ENCODE measurements at places on chromosomes 3 and 15. TPM values are rescaled to one million over a fixed set of nuclear protein-coding genes. Genes with fewer than 3 reads are reported as not detected.
A peak's percentile ranks its signal among the peaks of the same experiment; 100 is the strongest.

DNA sequence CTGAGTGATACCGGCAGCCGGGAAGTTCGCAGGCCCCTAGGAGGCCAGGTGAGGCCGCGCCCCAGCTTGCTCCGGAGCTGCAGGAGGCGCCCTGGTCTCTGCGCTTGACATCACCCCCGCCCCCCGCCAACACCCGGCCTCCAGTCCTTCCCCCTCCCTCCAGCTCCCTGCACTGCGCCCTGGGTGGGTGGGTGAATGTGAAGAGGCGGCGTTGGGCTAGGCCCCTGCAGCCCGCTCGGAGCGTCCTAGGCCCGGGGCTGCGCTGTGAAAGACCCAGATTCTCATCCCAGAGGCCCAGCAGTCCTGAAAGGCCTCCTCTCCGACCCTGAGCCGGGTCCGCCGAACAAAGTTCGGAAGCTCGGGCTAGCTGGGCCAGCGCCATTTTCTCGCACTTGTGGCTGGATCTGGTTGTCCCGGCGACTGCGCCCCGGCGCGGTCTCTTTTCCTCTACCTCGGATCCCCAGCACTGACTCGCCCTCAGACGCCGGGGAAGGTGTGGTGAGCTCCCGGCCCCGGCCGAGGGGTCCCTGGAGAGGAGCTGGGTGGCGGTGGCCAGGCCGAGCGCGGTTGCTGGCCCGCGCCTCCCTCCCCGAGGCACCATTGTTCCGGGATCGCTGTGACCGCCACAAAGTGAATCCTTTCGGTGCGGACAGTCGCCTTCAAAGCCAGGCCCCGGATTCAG lies 12.9 kb downstream of the ZIC4 start:
- H3K4me3 ChIP-seq: no peak overlapping the region
- no peak overlapping the region for H3K27ac ChIP-seq
- no peaks in the 10 kb centered on the region for H3K36me3 ChIP-seq
- H3K27me3 ChIP-seq: peaks cover 4% of the 10 kb centered on the region
- no peaks in the 10 kb centered on the region for H3K4me1 ChIP-seq

- no peaks in the 10 kb centered on the region for H3K27me3 ChIP-seq
- no peaks in the 10 kb centered on the region for H3K4me1 ChIP-seq
- no peak for DNase-seq
- no peak overlapping the region for H3K4me3 ChIP-seq
- no peak overlapping the region for H3K27ac ChIP-seq
These were observed 42.8 kb downstream of the TFDP2 start for GRCh38 chr3:142106548-142106947.

The ENTPD3 gene
- 0.40 TPM for polyA plus RNA-seq

The TRMT10C gene
- polyA plus RNA-seq: 13.8 TPM

GRCh38 chr3:44555723-44556122 lies 730 bp downstream of the ZKSCAN7 start:
- H3K27me3 ChIP-seq: no peaks in the 10 kb centered on the region
- H3K4me1 ChIP-seq: peaks cover 7% of the 10 kb centered on the region
- peaks cover 29% of the 10 kb centered on the region for H3K36me3 ChIP-seq
- peak; percentile 38 for DNase-seq

- no peak overlapping the region for H3K4me3 ChIP-seq
- H3K36me3 ChIP-seq: no peaks in the 10 kb centered on the region
- DNase-seq: peak; percentile 93
- no peak overlapping the region for H3K27ac ChIP-seq
- peaks cover 9% of the 10 kb centered on the region for H3K27me3 ChIP-seq
These were observed 44.5 kb downstream of the NOX5 start for GRCh38 chr15:69058830-69059556.

The ERC2 gene
- polyA plus RNA-seq: not detected

- H3K27me3 ChIP-seq: no peaks in the 10 kb centered on the region
- H3K27ac ChIP-seq: no peak overlapping the region
- H3K36me3 ChIP-seq: no peaks in the 10 kb centered on the region
These were observed 58.2 kb upstream of the SNRPA1 start for GRCh38 chr15:101353240-101353639.

DNA sequence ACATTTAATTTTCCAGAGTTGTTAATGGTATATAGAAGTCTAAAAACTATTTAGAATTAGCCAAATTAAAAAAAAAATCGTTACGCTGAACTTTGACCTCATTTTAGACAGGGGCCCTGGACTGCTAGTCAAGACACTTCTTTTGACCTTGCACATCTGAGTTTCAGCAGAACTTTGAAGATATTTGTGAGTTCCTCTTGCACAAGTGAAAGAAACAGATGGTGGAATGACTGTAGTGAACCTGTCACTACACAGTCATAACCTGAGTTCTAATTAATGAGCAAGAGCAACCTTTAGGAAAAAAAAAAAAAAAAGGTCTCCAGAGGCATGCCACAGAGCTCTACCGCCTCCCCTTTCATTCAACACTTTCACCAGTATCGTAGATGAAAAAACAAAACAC lies 5.3 kb downstream of the MYO5C start:
- H3K27ac ChIP-seq: no peak overlapping the region
- H3K27me3 ChIP-seq: no peaks in the 10 kb centered on the region
- peaks cover 6% of the 10 kb centered on the region for H3K36me3 ChIP-seq
- no peak for DNase-seq
- peaks cover 4% of the 10 kb centered on the region for H3K4me1 ChIP-seq

GRCh38 chr3:171480526-171480925 lies 20.3 kb upstream of the TNIK start:
- no peaks in the 10 kb centered on the region for H3K4me1 ChIP-seq
- no peak for DNase-seq
- no peaks in the 10 kb centered on the region for H3K27me3 ChIP-seq
- H3K27ac ChIP-seq: no peak overlapping the region

GRCh38 chr3:111923095-111923771 lies 55.6 kb upstream of the ABHD10 start:
- H3K4me1 ChIP-seq: peaks cover 5% of the 10 kb centered on the region
- no peak overlapping the region for H3K27ac ChIP-seq
- H3K4me3 ChIP-seq: no peak overlapping the region

GRCh38 chr3:29333576-29333975 lies 52.7 kb downstream of the RBMS3 start:
- H3K4me3 ChIP-seq: no peak overlapping the region
- H3K27ac ChIP-seq: no peak overlapping the region
- H3K27me3 ChIP-seq: no peaks in the 10 kb centered on the region
- DNase-seq: no peak
- no peaks in the 10 kb centered on the region for H3K4me1 ChIP-seq

The RTP3 gene
- polyA plus RNA-seq: not detected

DNA sequence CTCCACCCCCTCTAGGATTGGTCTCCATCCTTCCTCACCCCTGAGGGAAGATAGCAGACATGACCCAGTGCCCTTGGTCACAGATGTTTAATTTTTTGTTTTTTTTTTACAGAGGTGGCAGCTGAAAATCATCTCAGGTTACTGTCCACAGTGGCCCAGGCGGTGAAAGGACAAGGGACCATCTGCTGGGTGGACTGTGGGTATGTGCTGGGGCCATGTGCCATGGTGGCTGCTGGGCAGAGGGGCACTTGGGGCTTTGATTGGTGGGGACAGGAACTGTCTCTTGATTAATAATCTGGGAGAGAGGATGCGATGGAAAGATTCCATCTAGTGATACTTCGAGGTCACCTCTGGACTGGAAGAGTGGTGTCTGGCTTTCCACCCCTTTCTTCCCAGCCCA lies 25.4 kb downstream of the PDIA5 start:
- no peaks in the 10 kb centered on the region for H3K4me1 ChIP-seq
- DNase-seq: no peak
- H3K4me3 ChIP-seq: no peak overlapping the region
- H3K36me3 ChIP-seq: no peaks in the 10 kb centered on the region

The CPNE9 gene
- polyA plus RNA-seq: 0.92 TPM

The GALNT15 gene
- 0.67 TPM for polyA plus RNA-seq

DNA sequence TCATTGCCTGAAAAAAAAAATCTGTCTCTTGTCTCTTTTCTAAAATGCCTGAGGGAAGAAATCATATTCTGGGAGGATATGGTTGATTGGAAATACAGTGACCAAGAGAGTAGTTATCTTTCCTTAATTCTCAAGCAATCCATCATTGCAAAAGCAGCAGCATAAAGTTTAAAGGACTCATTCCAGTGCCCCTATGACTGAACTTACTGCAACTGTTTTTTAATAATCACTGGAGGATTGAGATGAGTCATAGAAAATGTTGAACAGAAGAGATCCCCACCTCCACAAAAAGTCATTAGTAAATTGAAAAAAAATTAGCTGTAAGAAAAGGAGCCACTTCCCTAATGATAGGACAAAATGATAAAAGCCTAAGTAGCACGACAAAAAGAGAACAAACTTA lies 121.5 kb downstream of the SLC9A9 start:
- no peak overlapping the region for H3K4me3 ChIP-seq
- no peaks in the 10 kb centered on the region for H3K4me1 ChIP-seq
- H3K36me3 ChIP-seq: no peaks in the 10 kb centered on the region
- H3K27me3 ChIP-seq: no peaks in the 10 kb centered on the region
- H3K27ac ChIP-seq: no peak overlapping the region
- DNase-seq: no peak

GRCh38 chr3:36991923-36992805 lies 767 bp downstream of the EPM2AIP1 start:
- DNase-seq: no peak
- no peaks in the 10 kb centered on the region for H3K27me3 ChIP-seq
- peak overlapping the region; percentile 90 for H3K4me3 ChIP-seq
- peaks cover 8% of the 10 kb centered on the region for H3K36me3 ChIP-seq

DNA sequence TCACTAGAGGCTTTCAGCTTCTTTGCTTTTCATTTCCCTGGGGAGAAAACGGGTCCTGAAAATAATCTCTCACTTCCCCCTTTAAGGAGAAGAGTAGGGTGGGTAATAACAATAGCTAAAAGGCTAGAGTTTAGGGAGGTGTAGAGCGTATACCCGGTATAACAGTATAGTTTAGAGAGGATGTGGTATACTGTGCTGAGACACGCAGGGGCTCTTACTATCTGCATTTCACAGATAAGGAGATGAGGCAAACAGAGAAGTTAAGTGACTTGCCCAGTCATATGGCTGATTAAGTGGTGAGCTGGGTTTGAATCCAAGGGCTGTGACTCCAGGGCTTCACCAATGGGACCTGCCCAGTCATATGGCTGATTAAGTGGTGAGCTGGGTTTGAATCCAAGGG lies 15.0 kb upstream of the KCNMB3 start:
- H3K4me1 ChIP-seq: peaks cover 2% of the 10 kb centered on the region
- H3K27me3 ChIP-seq: no peaks in the 10 kb centered on the region
- H3K36me3 ChIP-seq: no peaks in the 10 kb centered on the region

GRCh38 chr3:186746008-186746407 lies 28.8 kb downstream of the KNG1 start:
- H3K27me3 ChIP-seq: no peaks in the 10 kb centered on the region
- DNase-seq: peak; percentile 97
- peaks cover 37% of the 10 kb centered on the region for H3K4me1 ChIP-seq

DNA sequence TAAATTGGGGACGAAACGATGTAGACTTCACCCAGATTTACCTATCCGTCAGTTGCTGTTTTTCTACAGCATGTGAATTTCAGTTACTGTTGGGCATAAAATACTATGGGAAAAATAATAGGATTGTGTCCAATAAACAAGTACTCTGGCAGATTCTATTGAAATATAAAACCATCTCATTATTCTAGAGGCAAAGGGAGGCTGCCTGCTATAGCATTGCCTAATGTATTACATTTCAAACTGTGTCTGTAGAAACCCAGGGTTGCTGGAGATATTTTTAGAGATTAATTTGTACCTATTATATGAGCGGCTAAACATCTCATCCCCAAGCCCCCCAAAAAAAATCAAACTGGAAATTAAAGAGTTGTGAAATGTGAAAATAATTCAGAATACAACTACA lies 159.6 kb upstream of the IL12A start:
- no peak overlapping the region for H3K27ac ChIP-seq
- DNase-seq: no peak
- H3K27me3 ChIP-seq: no peaks in the 10 kb centered on the region
- no peaks in the 10 kb centered on the region for H3K4me1 ChIP-seq
- no peak overlapping the region for H3K4me3 ChIP-seq

DNA sequence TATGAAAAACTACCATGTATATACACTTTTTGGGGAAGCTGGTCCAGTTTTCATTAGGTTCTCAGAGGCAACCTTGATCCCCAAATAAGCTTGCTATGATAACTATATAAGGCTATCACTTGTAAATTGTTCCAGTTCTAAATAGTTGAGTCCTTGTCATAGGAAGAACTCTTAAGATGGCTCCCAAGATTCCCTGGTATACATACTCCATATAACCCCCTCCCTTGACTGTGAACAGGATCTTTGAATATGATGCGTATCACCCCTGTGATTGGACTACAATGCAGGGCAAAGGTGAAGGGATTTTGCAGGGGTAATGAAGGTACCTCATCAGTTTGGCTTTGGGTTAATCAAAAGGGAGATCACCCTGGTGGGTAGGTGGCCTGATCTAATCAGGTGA lies 48.6 kb upstream of the TRIM59 start:
- H3K4me3 ChIP-seq: no peak overlapping the region
- H3K36me3 ChIP-seq: peaks cover 6% of the 10 kb centered on the region
- DNase-seq: no peak

DNA sequence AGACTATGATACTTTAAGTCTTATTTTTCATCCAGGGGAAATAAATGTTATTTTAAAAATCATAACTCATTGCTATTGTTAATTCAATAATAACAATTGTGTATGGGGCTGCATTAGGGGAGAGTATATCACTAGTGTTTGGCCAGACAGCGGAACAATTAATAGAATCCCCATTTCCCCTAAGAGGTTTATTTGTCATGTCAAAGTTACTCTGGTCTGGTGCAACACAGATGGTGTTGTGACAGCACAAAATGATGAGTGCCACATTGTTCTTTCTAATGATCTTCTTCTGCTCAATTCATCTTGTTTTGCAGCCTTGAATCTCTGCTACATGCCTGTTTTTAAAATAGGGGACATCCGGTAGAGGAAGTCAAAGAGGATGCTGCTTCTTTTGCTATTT lies 351.6 kb downstream of the NSUN3 start:
- no peaks in the 10 kb centered on the region for H3K4me1 ChIP-seq
- no peaks in the 10 kb centered on the region for H3K36me3 ChIP-seq
- DNase-seq: no peak
- no peaks in the 10 kb centered on the region for H3K27me3 ChIP-seq
- H3K4me3 ChIP-seq: no peak overlapping the region

GRCh38 chr3:105527949-105528348 lies 161.2 kb downstream of the ALCAM start:
- no peaks in the 10 kb centered on the region for H3K27me3 ChIP-seq
- H3K4me3 ChIP-seq: no peak overlapping the region
- no peak for DNase-seq
- H3K4me1 ChIP-seq: no peaks in the 10 kb centered on the region
- H3K36me3 ChIP-seq: no peaks in the 10 kb centered on the region
- H3K27ac ChIP-seq: no peak overlapping the region

DNA sequence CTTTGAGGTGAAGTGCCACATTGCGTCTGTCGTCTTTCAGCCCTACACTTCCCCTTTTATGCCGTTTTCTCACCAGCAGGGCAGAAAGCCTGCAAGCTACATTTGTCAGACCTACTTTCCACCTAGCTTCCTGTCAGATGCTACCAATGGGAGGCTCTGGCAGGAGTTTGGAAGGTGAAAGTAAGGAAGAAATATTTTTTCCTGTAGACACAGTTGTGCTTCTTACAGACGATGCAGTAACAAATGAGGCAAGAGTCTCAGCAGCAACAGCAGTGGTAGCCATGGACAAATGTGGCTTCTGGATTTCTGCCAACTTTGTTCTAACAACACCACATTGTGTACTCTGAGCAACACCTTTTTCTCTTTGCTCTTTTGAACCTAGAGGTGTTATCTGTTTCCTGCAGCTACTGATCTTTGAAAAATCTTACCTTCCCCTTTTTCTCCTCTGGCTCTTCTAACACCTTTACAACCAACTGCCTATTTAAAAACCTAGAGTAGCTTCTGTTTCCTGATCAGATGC lies 70.6 kb upstream of the STT3B start:
- H3K4me1 ChIP-seq: peaks cover 17% of the 10 kb centered on the region
- DNase-seq: peak; percentile 78
- no peaks in the 10 kb centered on the region for H3K36me3 ChIP-seq
- H3K27me3 ChIP-seq: no peaks in the 10 kb centered on the region

The LYZL4 gene
- polyA plus RNA-seq: not detected
